ENCODE measurements at places on chromosomes 5 and 9.

DNA sequence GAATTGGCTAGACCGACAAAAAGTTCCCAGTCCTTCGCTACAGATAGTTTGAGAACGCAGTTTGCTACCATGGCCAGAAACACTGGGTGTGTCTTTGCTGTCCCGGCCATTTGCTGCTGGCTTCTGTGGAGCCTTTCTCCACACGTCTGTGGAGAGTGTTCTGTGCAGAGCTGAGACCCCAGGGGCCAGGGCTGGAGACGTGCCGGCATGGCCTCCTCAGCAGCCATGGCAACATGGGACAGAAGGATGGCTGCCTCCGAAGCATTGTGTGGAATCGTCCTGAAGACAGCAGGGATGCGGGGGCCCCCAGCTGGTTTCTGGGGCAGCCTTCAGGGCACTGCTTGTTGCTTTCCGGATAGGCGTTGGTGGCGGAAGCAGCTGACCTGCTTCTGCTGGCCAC is 142.8 kb downstream of the GADD45G start:
- DNase-seq: no peak

DNA sequence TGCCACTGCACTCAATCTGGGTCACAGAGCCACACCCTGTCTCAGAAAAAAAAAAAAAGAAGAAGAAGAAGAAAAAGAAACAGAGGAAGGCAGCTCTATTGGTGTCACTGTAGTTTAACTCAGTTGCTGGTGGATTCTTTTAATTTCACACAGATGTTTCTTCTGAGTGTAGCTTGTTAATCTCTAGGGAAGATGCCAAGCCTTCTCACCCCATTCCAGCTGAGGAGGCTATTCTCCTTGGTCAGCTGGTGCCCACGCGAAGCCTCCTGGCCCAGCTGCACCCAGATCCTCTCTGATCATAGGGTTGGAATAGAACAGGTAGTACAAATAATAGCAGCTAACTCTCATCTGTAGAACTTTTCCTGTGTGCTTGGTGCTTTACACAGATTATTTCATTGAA is 113.8 kb upstream of the SPRY4 start:
- DNase-seq: no peak

DNA sequence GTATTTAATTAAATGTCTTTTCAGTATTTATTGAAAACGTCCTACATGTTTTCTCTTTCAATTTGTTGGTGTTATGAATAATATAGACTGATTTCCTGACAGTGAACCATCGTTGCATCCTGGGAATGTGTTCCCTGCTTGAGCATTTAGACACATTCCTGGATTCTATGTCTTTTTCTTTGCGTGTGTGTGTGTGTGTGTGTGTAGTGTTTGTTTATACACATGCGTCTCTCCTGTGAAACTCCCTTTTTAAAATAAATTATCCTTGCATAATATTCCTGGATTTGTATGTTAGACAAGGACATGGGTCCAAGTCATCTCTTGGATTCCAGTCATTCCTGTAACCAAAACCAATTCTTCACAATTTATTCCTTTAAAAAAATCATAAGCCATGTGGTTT is 153.4 kb downstream of the HSPA4 start:
- DNase-seq: peak; percentile 23

GRCh38 chr9:33698267-33698666 is 97.1 kb upstream of the PRSS3 start:
- peak; percentile 1 for DNase-seq

GRCh38 chr5:139739150-139739974 is 56.2 kb upstream of the PSD2 start:
- DNase-seq: no peak

GRCh38 chr5:157026789-157027424 is 32.0 kb downstream of the HAVCR1 start:
- no peak for DNase-seq

DNA sequence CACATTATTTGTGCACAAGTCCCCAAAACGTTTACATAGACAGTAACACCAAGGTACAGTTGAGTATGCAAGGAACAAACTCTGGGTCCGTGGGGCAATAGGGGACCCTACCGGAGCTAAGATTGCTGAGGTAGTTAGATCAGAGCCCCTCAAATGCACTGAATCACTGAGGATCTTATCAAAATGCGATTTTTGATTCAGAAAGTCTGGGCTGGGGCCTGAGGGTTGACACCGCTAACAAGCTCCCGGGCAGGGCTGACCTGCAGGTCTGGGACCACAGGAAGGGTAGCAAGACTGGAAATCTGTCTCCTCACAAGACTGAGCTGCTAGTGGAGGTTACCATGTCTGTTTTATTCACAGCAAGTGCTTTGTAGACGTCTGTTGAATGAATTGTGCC is 1.8 kb upstream of the IL3 start:
- no peak for DNase-seq

- DNase-seq: peak; percentile 96
Measured at GRCh38 chr9:126914458-126915280, at the start of gene RALGPS1. TSS of gene RALGPS1 (plus strand) at chr9:126914782. CDS start at chr9:126962290, 47,508 bp downstream.

DNA sequence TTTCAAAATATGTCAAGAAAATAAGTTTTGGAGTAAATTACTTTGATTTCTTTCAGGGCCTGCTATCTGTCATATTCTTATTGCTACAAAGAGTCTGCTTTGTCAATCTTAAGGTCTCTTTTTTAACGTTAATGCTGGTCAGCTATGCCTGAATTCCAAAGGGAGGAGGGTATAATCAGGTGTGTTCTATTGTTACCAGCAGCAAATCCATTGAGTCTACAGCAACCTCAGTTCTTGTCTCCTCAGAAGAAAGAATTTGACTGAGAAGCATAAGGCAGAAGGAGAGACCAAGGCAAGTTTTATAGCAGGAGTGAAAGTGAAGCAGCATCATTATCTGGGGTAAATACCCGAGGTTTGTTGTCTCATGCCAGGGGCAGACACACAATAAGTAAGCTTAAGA is 23.7 kb upstream of the MINAR2 start:
- no peak for DNase-seq

- no peak for DNase-seq
Measured at GRCh38 chr5:171074747-171075146, 212.9 kb downstream of the RANBP17 start.

- peak; percentile 38 for DNase-seq
Measured at GRCh38 chr9:70013598-70014196, 30.0 kb upstream of the MAMDC2 start.

DNA sequence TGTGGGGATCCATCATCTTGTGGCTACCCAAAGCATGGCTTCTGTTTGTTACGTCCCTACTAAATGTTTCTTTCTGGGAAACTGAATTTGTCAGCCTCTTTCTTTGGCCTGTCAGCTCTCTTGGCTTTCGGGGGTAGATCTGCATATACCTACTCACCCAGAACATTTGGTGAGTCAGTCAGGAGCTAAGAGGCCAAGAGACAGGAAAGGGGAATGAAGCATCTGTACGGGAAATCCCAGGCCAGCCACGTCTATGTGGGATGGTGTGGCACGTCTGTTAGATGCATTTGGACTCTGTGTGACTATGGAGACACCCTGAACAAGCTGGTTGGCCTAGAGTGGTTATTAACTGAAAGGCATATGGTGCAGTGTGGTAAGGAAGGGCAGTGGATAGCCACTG is 58.1 kb downstream of the CDO1 start:
- DNase-seq: peak; percentile 5

DNA sequence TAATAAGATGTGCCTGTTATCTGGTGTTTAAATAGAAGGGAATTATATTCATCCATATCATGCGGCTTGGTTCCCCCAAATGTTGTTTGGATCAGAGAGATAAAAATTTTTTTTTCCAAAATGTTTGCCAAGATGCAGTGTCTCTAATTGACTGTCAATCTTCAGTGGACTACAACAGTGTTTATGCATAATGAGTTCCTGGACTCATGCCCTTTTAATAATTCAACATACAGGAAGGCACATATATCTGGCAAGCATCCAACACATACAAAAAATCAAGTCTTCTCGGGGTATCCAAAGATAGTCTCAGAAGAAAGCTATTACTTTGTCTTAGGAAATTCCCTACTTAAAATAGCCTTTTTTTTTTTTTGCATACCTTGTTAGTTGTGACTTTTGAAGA is 1534.7 kb downstream of the EFNA5 start:
- DNase-seq: no peak

DNA sequence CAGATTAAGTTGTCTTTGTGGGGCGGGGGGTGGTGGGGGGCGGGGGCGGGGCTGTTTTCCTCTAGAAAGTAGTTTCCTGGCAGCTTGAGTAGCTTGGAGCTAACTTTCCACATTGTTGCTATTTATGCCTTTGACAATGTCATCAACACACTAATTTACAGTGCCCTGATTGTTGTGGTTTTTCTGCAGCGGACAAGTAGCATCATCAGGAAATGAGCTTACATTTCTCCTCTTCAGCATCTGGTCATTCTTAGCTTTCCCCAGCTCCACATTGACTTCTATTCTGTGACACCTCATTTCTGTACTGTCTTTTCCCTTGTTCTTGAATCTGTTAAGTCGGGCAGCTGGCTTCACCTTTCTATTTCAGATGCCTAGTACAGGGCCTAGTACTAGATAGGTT is 112.3 kb upstream of the RAD23B start:
- DNase-seq: no peak

GRCh38 chr5:109373932-109374331 is 35.8 kb downstream of the PJA2 start:
- DNase-seq: no peak

DNA sequence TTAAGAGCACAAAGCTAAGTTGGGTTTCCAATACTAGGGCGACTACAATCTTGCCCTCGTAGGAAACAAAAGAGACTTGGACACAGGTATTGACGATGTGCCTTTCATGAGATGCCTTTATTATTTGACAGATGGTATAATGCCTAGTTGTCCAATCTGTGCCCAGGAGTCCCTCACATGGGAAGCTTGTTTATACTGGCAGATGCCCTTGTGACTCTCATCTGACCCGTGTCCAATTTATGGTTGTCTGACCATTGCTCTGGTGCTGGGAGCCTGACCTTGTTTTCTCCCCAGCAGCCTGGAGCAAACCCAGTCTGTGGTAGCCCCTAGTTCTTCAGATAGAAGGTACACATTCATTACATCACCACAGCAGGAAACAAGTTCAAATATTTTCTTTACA is 511.7 kb downstream of the AGTPBP1 start:
- DNase-seq: no peak

DNA sequence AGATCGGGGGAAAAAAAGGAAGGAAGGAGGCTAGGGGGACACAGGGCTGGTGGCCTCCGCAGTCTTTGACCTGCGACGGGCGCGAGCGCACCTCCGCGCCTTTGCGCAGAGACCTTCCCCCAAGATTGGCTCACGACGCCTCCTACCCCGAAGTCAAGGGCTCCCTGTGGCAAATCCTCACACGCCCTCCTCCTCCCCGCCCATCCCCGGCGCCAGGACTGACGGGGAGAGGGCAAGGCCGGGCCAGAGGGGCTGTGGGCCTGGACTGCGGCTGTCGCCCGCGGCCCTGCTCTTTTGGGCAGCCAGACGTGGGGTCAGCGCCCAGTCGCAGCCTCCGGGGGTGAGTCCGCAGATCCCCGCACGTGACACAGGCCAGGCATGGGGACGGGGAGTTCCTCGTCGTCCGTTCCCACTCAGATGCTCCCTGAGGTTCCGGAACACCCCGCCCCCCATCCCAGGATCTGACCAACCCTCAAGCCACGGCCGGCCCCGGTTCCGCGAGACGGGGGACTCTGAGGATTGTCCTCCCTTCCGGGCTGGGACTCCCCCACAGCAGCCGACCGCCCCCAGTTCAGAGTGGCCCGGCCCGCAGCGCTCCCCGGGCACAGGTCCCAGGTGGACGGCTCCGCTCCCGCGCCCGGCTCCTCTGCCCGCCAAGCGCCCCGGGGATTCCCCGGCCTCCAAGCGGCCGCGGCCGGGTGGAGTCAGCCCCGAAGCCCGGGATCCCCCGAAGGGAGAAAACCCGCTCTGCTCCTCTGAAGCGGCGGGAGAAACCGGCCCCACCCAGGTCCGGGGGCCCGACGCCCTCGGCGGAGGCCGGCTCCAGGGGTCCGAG is 543 bp upstream of the ANKRD33B start:
- DNase-seq: peak; percentile 63

DNA sequence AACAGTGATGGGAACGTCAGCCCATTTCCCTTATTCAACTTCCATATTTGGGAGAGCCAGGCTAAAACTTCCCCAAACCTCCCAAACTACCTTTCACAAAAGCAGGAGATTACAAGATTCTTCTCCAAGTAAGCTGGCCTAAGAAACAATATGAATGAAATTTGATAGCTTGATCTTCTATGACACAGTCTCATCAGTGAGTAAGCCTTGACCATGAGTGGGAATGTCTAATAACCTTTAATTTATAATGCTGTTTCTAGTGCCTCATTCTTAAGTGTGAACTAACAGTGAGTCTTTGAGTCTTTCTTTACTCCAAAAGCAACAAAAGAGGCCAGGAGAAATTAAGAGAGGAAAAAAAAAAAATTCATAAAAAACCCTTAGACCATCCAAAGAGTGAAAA is 1379.9 kb downstream of the EFNA5 start:
- DNase-seq: peak; percentile 60

- DNase-seq: no peak
Measured at GRCh38 chr5:60339691-60340201, 360.2 kb downstream of the DEPDC1B start.
